ENCODE measurements at places on chromosomes 1 and 21.

DNA sequence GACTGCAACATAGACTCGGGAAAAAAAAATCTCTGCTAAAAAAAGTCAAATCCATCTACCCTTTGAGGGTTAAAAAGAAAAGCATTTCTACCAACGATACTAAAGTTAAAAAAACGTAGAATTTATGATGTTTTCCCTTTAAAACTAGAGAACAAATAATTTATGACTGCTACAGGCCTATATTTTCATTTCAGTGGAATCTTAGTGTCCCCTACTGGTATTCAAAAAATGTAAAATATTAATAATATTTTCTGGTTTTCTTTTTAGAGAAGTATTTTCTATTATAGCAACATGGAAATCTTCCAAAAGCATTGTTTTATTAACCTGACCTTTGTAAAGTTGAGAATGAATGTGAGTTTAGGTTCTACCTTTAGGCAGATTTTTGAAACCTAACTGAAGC lies 1582.2 kb downstream of the MRPL39 start:
- DNase-seq, result no peak

DNA sequence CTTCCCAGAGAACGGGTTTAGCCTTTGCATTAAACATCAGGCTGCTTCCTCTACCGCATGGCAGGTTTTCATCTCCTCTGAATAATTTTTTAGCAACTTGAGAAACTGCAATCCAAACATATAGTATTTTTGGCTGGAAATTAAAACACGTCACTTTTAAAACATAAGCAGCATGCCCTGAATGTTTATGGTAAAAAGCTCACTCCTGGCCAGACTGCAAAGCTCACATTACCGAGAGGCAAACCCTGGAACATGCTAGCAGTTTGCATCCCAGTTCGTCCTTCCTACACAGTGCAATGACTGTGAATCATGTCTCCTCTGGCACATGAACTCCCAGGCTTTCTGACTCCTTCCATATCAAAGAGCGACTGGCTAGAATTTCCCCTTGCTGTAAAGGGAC lies 312.3 kb downstream of the RRAGC start:
- DNase-seq, result no peak

DNA sequence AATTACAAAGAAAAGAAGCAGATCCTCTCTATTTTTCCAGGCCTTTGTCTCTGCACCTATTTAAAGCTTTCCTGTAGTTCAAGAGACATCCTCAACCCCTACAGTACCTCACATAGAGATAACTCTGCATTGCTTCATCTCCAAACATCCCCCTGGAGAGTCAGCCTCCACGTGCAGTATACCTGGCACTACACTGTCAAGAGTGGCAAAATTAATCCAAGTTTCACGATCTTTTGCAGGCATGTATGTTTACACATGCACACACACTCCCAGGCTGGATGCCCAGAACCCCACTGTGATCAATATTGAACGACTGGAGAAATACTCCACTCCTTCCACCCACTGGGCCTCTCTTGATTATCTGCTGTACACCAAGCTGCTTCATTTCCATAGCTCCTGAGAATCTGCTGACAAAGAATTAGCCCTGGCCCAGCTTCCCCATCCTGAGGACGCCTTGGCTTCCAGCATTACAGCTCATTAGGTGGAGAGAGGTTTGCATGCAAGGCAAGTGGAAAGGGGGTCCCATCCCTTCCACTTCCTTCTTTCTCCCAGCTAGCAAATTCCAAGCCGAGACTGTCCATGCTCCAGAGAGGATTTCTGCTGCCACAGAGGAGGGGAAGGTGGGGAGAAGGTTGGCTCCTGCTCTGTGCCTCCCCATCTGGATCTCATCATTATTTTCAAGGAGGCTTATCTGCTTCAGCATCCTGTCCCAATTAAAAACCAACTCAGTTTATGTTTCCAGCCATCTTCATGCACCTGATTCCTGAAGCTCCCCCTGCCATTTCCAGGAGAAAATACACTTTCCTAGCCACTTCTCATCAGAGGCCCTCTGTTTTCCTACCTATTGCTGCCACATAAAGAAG lies 66.5 kb upstream of the GOLT1A start:
- no peak for DNase-seq

DNA sequence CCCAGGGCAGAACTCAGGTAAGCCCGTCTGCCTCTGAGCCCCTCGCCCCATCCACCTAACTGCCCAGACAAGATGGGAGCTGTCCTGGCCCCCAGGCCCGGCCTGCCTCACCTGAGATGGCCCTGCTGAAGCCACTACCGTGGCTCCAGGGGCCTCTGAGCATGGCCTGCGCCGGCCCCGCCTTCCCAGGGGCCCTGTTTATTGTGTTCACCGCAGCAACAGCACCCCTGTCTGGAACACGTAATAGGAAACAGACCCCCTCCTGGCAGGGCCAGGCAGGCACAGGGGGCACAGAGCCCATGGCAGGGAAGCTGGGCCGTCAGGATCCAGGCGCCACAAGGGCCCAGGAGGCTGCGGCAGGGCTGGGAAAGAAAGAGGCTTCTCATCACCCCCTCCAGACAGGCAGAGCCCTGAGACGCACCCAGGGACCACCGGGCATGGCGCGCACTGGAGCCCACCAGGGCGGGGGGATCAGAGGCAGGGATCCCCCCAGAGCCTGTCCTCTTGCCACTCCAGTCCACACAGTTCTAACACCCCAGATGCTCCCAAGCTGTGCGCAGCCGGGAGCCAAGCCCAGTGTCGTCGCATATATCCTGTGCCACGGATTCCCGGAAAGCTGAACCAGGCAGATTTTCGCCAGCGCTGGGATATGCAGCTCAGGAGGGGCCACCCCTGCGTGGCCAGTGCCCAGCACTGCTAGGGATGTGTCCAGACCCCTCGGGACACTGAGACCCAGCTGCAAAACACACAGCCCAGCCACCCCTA lies 62.6 kb downstream of the ARHGEF16 start:
- no peak for DNase-seq

DNA sequence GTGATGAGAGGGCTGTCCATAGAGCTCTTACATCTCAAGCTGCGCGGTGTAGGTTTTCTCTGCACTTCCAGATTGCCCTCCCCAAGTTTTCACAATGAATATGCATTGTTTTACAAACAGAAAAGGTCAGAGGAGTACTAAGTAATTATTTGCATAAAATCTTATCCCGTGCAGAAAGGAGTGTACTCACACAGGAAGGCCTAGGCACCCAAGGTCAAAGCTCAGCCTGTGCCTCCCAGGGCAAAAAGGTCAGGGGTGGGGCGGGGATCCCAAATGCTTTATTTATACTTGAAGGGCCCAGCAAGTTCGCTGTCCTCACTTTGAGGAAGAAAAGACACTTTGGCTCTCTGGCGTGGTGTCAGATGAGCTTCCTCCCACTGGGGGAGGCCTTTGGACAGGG lies 10.3 kb upstream of the KCNE1 start:
- DNase-seq, result no peak

GRCh38 chr21:29034678-29035077 lies 10.2 kb downstream of the USP16 start:
- no peak for DNase-seq

DNA sequence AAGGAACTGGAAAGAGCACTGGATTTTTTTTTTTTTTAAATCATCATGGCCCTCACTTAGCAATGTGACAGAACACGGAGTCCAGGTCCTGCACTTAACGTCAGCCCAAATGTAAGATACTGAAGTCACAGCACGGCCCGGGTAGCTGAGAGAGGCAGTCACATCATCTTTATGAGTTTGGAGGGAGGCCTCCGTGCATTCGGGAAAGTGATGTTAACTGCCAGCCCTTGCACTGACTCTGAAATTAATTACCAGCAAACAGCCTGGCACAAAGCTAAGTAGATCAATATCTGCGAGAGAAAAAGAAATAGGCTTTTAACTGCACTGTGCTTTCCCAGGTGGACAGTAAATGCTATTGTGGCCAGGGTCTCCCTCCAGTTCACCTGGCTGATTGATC lies 109.5 kb upstream of the ADAR start:
- no peak for DNase-seq

- no peak for DNase-seq
Measured at GRCh38 chr1:90313778-90314177, 318.9 kb downstream of the ZNF326 start.

DNA sequence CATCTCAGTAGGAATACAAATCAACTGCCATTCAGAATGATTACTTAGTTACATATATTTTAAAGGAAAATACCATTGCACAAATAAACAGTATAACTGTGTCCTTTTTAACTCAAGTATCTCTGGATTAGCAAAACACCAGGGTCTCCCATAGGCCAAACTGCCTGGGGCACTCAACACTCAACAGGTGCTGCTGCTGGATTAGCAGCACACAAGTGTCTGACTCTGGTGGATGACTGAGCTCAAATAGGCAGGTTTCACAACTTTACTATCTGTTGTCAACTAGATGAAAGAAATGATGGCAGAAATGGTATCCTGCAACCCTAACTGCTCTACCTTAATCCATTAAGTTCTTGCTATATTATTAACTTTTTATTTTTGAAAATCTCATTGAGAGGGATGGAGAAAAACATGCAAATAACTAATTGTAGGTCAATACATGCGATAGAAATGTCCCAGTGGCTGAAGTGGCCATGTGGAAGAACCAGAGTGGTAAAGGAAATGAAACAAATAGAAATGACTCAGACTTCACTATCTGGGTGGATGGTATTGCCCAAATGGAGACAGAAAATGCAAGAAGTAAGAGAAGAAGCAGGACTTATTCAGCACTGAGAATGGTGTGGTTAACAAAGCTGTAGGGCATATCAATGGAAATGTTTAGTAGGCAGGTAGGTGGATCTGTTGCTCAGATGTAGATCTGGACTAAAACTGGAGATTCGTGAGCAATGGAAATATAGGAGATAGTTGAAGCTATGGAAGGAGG lies 90.8 kb upstream of the CCDC190 start:
- no peak for DNase-seq
